Activated T-helper 1 cell treated with anti-CD3 and anti-CD28 coated beads, Interleukin-2, amount 50 U/mL, for 16 hours (primary cell): ENCODE measurements at places on chromosomes 3 and 15.

GRCh38 chr3:184320104-184320445 is 5.7 kb downstream of the EIF4G1 start:
- DNase-seq, result no peak

- no peak for DNase-seq
Measured at GRCh38 chr15:69748576-69749185, 296.1 kb downstream of the RPLP1 start.

DNA sequence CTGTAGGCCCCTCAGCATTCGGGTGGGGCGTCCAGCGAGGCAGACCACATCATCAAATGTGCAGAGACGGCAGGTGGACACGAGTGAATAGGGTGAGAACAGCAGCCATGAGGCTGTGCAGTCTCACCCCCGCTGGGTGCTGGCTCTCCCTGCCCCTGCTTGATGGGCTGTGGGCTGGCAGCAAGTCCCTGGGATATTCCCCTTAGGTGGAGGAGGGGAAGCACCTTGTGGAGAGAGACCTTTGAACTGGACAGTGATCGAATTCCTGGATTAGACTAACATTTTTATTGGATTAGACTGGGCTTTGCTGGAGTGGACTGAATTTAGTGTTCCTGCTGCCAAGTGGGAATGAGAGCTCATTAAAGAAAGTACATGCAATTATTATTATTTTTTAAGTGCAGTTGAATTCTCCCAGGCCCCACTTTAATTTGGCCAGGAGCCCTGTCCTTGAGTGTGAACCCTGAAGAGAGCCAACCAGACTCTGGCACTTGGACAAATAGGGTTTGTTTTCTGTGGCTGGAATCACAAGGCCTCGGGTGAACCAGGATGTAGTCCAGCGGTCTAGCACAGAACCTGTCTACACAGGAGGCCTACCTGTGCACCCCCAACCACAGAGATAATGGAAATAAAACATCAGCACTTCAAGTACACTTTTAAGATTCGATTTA is 193.1 kb downstream of the ABHD5 start:
- DNase-seq, result no peak

DNA sequence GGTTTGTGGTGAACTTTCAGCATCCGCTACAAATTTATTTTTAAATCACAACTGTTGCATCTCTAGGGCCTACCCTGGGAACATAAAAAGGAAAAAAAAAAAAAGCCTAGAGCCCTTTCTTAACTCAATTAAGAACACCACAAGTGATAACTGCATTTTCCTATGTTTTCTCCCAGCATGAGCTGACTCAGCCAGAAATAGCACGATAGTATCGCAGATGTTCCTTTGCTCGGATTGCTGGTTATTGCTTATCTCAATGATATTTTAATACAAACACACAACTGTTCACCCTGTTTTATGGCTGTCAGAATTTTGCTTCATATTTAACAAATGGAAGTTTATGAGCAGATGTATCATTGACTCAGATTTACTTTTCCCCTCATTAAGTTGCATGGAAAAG is 251.8 kb upstream of the SUCLG2 start:
- DNase-seq, result no peak

DNA sequence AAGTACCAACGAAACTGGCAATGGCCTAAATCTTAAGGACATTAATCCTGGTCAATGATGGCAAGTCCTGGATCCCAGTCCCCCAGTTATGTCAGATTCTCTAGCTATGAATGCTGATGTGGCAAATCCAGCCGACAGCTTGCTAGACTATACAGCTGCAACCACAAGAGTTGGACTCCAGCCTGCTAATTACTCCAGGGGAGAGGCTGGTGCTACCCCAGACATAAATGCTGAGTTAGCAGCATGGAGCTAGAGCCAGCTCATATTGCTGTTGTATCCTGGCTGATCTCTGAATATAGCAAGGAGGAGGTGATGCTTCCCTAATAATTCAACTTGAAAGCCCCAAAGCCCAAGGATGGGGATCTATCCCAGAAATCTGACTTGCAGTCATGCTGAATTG is 207.1 kb downstream of the LRRN1 start:
- DNase-seq, result no peak

DNA sequence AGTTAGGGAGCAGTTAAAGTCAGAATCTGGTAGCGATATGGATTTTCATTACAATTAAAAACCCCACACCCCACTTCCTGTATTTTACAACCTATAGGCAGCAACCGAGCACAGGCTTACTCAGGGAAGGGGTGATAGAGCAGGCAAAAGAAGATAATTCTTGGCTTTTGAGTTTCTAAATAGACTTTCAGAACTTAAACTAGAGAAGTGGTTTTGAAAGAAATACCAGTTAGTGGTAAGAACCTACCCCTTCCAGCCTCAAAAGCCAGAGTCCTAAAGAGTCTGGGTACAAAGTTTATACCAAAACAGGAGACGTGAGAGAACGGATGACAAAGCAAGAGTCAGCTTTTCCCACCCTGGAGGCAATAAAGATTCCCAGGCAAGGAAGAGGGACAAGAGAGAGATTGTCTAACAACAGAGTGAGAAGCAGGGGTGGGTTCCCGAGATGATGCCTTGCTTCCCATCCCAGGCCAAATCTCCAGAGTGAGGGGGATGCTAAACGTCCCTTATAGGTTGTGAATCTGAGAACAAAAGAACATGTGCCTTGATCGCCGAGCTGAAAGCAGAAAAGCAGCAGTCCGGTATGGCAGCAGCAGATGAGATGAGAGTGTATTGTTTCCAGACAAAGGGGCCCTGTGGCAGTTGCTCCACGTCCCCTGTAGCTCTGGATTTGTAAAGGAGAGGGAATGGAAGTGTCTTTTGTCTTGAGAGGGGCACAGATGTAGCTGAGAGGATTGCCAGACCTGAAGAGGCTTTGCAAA is 36.8 kb downstream of the KLHL6 start:
- DNase-seq, result no peak

DNA sequence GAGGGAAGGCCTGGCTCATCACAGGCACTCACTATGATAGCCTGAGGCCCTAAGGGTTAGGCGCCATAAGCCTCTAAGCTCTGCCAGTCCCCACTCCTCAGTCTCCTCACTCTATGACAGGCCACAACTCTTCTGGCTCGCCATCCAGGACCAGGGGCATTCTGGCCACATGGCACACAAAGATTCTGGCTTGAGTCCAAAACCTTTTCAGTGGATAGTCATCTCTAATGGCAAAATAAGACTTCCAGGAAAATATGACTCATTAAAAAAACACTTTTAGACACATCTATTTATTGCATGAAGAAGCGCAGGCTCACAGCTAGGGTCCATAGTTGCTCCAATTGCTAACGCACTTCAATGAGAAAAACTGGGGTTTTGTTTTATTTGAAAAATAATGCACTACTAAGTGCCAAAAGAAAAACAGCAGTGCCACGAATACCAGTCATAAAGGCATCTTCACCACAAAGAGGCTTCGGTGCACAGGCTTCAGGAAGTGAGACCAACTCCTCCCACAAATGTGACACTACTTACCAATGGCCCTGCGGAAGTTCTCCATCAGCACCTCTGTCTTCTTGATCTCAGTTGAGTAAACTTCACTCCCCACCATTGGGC is 11.1 kb downstream of the RUVBL1 start:
- DNase-seq, result no peak

DNA sequence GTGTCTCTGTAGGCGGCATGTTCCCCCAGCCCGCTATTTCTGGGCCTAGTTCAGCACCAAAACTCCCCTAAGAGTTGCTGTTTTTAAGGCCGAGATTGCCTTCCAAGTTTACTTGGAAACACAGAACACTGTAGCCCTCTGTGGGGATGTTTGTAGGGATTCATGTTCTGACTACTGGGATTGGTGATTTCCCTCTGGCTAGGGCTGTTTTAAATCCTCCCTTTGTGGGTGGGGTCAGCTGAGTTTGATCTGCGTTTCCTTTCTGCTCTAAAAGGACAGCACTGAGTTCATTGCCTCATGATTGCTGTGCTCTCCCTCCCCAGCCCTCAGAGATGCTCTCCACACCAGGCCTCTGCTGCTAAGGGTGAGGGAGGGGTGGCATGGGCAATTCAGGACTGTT is 640.6 kb upstream of the DPPA4 start:
- no peak for DNase-seq

- DNase-seq, result no peak
Measured at GRCh38 chr3:1318296-1319005, 225.6 kb downstream of the CNTN6 start.

DNA sequence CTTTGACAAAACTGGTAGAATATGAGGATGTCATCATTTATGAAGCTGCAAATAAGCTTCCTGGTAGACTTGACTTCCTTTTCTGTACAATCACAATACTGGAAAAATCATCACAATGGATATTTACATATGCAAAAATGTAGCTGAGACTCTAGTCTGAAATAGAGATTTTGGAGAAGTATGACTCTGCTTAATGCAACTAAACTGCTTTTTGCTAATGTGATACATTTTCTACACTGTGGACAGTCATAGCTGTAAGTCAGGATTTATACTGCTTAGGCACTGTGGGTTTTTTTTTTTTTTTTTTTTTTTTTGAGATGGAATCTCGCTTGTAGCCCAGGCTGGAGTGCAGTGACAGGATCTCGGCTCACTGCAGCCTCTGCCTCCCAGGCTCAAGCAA is 34.5 kb upstream of the ST3GAL6 start:
- no peak for DNase-seq

- DNase-seq, result peak; percentile 39
Measured at GRCh38 chr3:32238453-32239306, at the start of gene CMTM8. Gene CMTM8 (plus strand): TSS chr3:32238680. CDS start chr3:32238973, 293 bp downstream.

DNA sequence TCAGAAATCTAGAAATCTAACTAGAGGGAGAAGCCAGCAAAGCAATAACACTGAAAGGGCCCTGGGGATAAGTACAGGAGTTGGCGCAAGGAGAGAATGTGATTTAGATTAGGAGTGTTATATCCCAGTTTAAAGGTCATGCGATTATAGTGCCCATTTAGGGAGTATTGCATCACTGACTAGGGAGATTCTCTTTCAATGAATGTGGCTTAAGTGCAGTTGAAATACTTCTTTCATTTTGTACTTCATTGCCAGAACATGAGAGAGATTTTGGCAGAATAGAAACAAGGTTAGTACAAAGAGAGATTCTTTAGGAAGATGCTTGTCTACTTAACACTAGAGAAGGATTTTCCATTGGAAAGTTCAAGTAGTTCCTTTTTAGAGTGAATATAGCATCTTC is 13.9 kb downstream of the ROBO2 start:
- no peak for DNase-seq

DNA sequence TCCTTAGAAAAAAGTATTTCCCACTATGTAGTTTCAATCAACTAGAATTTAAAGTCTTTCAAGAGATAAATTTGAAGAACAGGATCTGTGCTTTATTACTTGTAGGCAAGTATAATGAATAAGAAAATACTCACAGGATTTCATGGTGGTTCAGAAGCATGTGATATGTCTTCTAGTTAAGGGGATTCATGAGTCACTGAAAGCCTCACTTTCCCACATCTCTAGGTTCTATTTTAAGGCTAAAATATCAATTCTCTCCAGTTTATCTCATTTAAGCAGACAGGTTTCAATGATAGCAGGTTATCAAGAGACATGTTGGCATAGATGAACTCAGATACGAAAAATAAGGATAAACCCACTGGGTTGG is 437.8 kb upstream of the BCHE start:
- no peak for DNase-seq

GRCh38 chr3:45817831-45818522 is 21.6 kb upstream of the SLC6A20 start:
- no peak for DNase-seq

DNA sequence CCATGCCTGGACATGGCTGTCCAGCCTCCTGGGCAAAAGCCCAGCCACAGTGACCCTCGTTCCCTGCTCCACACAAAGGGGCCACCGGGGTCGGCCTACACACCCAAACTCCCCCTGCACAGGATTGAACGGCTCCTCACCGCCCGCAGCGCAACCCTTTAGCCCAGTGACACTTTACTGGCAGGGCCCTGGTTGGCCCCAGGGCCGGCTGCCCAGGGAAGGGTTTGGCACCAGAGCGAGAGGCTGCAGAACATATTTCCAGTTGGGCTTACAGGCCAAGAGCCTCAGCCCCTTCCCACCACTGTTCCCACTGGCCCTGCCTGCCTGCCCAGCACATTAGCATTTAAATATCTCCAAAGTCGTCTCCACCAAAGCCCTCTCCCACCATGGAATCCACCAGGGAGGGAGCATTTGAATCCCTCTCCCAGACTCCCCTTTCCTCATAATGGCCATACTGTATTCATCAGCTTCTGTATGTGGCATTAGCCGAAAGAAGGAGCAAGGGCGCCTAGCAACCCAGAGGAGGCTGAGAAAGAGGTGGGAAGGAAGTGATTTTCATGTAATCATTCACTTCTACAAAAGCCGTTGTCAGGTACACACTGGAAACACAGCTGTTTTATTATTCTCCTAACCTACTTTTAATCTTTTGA is 85.4 kb downstream of the SLC6A11 start:
- no peak for DNase-seq

DNA sequence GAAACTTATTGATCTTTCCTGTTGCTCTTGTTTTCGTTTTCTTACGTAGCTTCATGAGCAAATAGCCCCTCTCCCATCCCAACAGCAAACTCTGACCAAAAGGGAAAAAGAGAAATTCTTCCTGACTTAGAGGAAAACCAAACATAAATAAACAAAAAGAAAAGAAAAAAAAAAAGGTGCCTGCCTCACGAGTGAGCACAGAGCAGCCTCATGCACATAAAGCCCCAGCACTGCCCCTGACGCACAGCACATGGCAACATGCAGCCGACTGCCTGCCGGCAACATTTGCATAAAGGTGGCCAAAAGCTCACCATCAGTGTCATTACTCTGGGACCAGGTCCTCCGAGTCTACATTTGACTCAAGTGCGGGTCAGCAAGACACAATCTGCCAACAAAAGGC is 6.4 kb downstream of the POC1A start:
- no peak for DNase-seq

GRCh38 chr3:161212906-161213305 is 8.2 kb upstream of the NMD3 start:
- DNase-seq, result no peak

GRCh38 chr15:67979281-67979680 is 74.8 kb upstream of the PIAS1 start:
- DNase-seq, result no peak

- no peak for DNase-seq
Measured at GRCh38 chr3:193301433-193301832, 60.4 kb downstream of the PLAAT1 start.

DNA sequence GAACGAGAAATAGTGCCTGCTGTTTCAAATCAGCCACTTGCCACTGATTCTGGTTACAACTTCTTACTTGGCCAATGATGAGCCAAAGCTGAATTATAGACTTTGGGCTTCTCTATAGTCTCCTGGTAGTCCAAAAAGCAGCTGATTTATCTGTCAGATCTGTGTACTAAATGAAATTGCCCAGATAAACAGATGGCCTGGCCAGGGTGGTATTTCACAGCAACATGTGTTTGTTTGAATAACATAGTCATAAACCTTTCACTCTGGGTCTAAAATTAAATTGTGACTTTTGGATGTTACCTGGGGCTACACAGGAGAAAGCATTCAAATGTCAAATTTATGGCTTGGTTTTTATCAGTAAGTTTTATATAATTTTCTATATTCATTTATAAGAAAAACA is 147.0 kb downstream of the NECTIN3 start:
- DNase-seq, result no peak

GRCh38 chr3:138348754-138349739 is 668 bp downstream of the MRAS start:
- no peak for DNase-seq

GRCh38 chr15:44426975-44427755 is at the start of gene CTDSPL2:
Gene CTDSPL2 (plus strand): TSS chr15:44427629. CDS start chr15:44459015, 31,386 bp downstream.
- peak; percentile 89 for DNase-seq
